ENCODE measurements at places on chromosomes 3 and 15.

- DNase-seq, result no peak
These were observed 397.1 kb downstream of the TIGIT start for GRCh38 chr3:114690911-114691310.

DNA sequence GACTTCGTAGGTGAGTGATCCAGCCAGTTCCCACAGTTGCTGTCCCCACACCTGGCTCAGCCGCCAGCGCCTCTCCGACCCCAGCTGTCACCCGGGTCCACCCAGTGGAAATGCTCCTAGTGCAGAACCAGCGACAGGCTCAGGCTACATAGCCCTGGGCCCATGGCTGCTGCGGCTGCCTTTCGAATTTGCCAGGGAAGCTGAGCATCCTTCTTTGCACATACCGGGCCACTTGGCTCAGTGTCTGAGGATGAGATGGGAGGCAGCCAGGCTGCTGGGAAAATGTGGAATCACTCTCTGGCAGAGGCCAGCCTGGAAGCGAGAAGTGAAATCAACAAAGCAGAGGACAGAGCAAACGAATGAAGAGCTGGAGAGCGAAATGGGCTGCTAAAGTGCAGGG is 80.1 kb downstream of the ST8SIA2 start:
- no peak for DNase-seq

- no peak for DNase-seq
These were observed 1099.9 kb downstream of the TUSC7 start for GRCh38 chr3:117809186-117810081.

DNA sequence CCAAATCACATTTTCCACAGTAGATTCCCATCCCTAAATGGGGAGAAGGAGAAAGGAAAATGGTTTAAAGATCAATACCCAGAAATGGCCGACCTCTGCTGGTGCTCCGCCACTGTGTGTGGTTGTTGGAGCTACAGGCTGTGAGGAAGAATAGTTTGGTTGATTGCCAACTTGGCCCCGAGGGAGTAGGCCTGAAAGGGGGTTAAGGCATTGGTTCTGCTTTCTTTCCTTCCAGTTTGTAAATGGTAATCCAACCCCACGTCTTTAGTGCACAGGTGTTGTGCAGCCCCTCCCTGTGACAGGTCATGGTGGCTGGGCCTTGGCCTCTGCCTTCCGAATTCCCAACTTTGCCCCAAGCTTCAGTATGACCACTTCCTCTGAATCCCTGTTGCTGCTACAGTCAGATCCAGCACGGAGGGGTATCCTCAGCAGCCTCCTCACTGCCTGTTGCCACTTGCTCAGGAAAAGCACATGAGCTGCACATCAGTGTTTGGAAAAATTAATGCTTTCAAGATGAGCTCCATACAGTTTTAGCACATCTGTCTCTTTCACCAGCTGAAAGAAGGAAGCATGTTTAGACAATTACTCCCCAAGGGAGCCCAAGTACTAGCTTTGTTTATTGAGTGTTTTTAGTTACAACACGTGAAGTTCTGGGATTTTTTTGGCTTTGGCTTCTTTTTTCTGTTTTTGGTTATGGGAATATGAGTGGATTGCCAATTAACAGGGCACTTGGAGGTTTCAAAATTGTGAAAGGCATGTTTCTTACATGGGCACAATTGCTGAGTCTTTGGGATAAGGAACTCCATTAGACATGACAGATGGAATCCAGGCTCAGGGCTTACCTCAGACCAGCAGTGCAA is 92.3 kb upstream of the ROPN1 start:
- peak; percentile 4 for DNase-seq

- no peak for DNase-seq
These were observed 267.5 kb downstream of the OCA2 start for GRCh38 chr15:27831384-27832236.

DNA sequence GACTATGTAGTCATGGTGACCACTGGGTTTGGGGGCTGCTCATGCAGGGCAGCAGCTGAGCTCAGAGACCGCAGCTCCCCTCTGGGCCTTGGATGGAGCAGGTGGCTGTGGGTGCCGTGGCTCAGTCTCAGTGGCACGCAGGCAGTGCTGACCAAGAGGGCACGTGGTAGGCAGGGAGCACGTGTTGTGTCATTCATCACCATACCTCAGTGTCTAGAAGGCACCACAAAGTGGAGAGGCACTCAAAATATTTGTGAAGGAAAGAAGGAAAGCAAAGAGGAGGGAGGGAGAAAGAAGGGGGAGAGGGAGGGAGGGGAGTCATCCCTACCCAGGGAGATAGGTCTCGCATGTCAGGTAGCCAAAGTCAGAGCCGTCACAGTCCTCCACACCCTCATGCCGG is 26.1 kb downstream of the EAF1 start:
- no peak for DNase-seq

- DNase-seq, result peak; percentile 34
These were observed 256.6 kb upstream of the ROPN1 start for GRCh38 chr3:124248471-124249028.

DNA sequence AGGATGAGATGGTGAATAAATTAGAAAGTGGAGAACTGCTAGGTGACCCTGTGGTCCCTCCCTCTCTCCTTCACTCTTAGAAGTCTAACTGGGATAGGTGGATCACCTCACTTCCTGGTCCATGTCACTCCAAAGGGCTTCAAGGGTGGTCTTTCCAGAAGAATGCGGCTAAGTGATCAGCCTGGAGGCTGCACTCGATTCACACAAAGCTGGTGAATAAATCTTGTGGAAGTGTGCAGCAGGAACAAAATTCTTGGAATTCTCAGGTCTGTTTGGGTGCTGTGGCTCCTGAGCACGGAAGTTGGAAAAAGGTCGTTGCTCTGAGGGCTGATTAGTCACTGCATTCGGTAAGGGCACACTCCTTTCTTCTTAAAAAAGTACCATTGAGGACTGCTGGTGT is 46.3 kb downstream of the GASK1A start:
- no peak for DNase-seq

DNA sequence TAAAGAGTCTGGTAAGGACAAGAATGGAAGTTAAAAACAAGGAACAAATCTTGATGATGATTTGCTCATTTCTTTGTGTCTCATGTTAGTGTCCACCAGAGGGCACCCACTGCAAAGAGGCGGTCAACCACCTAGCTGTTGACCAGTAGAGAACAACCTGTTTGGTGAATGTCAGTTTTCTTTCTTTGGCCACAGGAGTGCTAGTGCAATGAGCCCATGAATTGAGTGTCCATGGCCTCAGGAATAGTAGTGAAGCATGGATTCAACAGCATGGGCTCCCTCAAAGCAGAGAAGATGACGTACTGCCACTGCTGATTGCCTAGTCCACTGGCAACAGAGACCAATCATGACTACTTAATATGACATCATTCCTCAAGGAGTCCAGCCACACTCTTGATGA is 10.7 kb upstream of the CNTN6 start:
- no peak for DNase-seq

DNA sequence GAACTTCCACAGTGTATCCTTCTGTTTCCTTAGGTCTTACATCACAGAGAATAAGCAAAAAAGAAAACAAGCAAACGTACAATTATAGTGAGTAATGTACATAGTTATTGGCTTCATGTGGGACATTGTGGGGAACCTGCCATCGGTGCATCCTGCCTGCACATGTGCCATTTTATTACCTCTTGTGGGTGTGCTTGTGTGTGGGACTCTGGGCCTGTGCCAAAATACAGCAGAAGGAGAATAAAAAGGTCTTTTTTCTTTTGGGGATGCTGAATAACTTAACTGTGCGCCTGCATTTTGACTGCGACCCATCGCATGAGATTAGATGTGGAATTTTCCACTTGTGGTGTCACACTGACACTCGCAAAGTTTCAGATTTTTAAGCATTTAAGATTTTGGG is 169.6 kb upstream of the DCBLD2 start:
- DNase-seq, result no peak

- no peak for DNase-seq
These were observed 122.7 kb downstream of the OTOL1 start for GRCh38 chr3:161619351-161619750.

GRCh38 chr3:128760042-128760441 is 34.1 kb downstream of the RAB7A start:
- DNase-seq, result no peak

DNA sequence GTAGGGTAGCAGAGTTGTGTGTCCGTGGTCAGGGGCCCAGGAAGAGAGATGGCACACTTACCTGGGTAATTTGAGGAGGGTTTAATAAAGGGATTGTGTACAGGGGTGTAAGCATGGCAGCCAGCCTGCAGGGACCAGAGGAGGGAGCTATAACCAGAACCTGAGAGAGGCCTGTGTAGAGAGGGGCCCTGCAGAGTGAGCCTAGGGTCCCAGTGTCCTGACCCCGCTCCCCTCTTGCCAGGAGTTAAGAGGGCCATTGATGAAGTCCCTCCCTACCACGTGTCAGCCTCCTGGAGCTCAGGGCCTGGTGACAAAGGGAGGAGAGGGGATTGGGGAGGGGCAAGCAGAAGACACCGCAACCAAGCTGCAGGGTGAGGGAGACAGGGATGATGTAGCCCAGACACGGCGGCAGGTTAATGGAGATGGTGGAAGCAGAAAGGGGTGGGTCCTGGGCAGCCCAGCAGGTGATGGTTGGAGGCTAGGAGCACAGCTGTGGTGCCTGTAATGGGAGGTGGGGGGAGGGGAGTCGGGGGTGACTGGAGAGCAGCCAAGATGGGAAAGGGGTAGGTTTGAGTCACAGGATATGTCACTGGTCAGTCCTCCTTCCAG is 165.4 kb upstream of the TOPAZ1 start:
- DNase-seq, result no peak
